NCI-H1105 (cell line): ENCODE measurements at places on chromosomes 2 and 18.

- DNase-seq: no peak
Observed at GRCh38 chr2:165528691-165529090, 59.2 kb downstream of the CSRNP3 start.

GRCh38 chr2:213934560-213934959 is 476.3 kb upstream of the VWC2L start:
- no peak for DNase-seq

DNA sequence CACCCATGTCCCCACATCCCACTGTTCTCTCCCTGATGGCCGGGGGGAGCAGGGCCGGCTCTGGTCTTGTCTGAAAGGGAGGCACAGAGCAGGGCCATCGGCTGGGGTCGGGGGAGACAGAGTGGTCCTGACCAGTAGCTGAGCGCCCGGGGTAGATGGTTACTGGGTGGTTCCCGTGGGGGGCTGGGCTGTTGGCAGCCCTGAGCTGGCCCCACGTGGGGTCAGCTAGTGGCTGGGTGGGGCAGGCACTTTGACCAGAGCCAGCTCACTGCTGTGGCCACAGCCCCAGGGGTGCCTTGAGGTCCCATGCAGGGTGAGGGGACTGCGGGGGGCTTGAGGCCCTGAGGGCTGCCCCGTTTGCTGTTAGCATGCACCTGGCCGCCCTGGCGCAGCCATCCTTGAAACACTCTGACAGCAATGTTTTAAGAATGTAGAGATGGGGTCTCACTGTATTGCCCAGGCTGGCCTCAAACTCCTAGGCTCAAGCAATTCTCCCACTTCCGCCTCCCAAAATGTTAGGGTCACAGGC is 12.3 kb upstream of the NEU4 start:
- no peak for DNase-seq

- DNase-seq: peak; percentile 35
Observed at GRCh38 chr18:47204908-47205522, 28.9 kb upstream of the IER3IP1 start.

GRCh38 chr2:146228466-146229058 is 1616.3 kb upstream of the ACVR2A start:
- no peak for DNase-seq

GRCh38 chr2:174038462-174038861 is 73.3 kb upstream of the SP3 start:
- no peak for DNase-seq
